Right renal pelvis (tissue), 4 donors: ENCODE measurements at places on chromosomes 7 and 10.

GRCh38 chr10:74855027-74855426, 28.6 kb downstream of the KAT6B start:
- DNase-seq, result no peak

DNA sequence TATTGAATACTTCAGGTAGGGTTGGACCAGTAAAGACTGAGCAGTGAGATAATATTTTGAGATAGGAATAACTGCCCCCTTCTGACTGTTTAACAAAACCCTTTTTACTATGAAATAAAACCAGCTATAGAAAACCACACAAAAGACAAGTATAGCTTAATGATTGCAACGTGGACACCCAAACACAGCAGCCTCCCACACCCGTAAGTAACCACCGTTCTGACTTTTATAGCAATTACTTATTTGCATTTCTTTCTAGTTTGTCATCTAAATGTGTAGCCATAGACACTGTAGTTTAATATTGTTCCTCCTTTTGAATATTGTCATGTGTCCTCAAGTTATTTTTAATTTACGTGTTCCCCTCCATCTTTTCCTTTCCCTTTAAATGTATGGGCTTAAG, 42.9 kb upstream of the SYPL1 start:
- no peak for DNase-seq

DNA sequence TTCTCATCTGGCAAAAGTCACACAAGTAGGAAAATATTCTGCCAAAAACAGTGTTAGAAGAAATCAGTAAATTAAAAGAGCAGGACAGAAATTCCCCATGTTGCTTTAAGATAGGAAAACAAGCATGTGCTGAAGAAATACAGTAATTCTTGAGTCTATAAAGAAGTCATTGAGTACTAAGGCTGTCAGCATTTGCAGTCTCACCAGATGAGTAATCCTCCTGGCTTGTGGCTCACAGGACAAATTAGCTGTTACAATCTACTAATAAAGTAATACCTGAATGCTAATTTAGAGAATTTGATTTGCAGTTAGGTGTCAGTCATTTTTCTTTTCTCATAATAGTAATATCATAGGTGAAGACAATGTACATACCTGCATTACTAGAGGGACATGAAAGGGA, 1158.9 kb upstream of the CELF2 start:
- no peak for DNase-seq

DNA sequence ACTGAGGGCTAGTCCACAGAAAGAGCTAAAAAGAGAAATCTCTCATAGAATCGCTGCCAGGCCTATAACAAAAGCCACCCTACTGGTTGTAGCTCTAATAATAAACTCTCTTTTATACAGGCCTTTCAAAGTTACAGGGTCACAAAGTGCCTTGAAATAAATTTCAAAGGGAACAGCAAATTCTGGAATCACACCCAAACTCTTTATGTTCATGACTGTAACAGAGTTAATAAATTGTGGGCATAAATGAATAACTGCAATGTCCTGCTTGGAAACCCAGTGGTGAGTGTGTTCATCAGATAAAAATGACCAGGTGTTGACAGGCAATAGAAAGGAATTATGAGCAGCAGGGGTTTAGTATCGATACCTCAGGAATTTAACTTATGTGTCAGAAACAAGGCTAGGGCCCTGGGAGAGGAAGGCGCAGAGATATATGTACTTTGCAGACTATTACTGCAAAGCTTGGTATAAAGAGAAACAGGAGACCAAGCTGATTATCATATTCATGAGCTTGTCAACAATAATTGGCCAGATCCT, 9.3 kb downstream of the CDC14C start:
- DNase-seq, result no peak

GRCh38 chr7:139639563-139639962, 116.1 kb downstream of the CLEC2L start:
- no peak for DNase-seq

DNA sequence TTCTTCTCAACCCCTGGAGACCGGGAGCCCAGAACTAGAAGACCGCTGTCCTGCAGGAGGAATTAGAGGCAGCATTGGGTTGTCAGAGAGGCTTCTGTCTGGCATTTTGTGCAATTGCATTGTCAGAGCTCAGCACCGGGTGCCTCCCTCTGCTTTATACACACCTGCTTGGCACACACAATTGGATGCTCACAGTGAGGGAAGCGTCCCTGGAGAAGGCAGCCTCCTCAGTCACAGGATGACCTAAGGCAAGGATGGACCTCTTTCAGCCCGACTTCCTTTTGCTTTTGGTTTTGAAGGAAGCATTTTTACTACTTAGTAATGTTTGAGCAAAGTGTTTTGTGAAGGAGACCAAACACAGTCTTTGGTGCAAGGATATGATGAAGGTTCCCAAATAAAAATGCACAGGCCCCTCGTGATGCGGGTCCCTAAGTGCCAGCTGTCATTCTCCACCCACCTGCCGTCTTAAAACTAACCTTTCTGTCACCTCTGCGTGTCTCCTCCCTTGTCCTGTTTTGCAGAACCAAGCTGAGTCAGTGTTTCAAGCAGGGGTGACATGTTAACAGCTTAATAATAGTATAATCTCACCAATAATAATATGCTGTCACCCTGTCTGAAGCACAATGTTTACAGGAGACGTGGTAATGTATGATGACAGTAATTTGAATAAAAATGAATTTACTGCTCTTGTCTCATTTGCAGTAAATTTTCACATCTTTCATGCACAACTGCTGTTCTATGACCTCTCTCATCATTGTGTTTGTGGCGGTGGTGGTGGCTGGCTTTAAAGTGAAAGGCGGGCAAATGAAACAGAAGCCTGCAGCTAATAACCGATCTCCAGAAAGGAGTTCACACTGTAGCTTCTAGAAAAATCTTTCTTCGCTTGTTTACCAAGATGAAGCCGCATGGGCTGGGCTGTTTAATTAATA, 430.2 kb upstream of the MKI67 start:
- no peak for DNase-seq

DNA sequence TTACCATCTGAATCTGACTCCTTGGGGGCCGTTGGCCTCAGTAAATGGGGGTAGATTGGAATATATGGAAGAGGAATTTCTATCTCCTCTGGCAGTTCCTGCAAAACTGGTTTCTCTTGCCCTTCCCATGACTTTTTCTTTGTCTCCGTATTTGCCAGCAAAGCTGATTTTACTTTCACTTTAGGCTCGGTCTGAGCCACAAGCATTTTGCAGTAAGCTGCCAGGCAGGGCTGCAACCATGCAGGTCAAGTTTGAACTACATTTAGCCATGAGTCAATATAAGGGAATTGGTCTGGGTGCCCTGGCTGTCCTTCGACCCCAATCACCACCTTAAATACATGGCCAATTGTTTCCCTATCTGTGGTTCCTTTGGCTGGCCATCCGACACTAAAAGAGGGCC, 104.3 kb downstream of the TRIM24 start:
- no peak for DNase-seq

GRCh38 chr7:80967071-80967916, 48.4 kb upstream of the SEMA3C start:
- no peak for DNase-seq
